Activated naive CD4-positive, alpha-beta T cell treated with anti-CD3 and anti-CD28 coated beads, Interleukin-2, amount 50 U/mL, for 16 hours (primary cell): ENCODE measurements at places on chromosomes 2 and 18.

- DNase-seq: no peak
Measured at GRCh38 chr18:58458304-58458703, 170.6 kb downstream of the ALPK2 start.

DNA sequence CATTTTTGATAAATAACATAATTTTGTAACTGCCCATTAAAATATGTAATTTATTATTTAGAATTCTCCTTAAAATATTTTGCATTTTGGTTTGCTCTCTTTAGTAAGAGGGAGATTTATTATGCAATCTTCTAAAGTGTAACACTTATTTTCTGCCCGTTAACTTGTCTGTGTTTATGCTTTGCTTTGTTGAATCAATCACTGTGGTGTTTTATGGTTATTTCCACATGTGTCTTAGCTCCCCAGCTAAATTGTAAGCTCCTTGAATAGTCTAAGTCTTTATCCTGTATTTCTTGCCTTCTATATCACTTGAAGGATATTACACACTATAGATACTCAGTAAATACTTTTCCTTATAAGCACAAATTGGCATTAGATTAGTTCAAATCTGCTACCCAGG is 166.6 kb upstream of the SPRED2 start:
- no peak for DNase-seq

DNA sequence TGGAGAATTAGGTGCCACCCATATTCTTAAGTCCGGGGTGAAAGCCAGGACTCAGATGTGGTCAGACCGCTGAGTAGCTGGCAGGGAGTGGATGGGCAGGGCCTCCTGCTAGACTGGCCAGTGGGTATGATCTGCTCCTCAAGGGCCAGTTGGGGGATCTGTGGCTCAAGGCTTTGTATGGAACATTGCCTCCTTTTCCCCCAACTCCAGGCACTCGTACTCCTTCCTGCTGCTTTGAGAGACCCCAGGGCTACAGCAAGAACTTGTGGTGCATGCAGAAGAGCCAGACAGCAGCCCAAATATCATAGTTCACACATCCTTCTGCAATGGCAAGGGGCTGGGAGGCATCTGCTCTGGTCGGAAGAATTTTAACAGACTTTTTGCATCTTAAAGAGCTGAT is 61.7 kb downstream of the PDCL3 start:
- DNase-seq: no peak

DNA sequence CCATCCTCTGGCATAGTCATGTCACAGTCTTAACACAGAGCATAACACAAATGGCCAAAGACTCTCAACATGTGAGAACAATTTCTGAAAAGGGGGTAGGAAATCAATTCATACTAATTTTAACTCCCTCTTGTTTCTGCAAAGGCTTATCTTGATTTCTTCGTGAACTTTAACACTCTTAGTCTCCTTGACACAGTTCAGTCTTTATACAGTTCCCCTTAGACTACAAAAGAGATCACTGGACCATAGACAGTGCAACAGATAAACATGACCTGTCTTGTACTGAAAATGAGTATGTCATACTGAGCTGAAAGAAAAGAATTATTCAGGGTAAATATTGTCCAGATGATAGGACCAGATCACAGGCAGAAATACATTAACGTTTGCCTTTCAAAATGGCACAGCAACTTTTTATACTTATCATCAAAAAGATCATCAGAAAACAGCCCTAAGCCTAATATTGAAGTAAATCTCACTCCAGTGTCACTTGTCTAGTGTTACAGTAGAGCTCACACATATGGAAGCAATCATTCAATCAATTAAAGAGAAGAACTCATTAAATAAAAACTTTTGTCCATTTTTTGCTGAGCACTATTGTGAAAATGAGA is 56.4 kb upstream of the VRK2 start:
- DNase-seq: no peak

- DNase-seq: no peak
Measured at GRCh38 chr18:46169464-46169941, 65.3 kb downstream of the HAUS1 start.

DNA sequence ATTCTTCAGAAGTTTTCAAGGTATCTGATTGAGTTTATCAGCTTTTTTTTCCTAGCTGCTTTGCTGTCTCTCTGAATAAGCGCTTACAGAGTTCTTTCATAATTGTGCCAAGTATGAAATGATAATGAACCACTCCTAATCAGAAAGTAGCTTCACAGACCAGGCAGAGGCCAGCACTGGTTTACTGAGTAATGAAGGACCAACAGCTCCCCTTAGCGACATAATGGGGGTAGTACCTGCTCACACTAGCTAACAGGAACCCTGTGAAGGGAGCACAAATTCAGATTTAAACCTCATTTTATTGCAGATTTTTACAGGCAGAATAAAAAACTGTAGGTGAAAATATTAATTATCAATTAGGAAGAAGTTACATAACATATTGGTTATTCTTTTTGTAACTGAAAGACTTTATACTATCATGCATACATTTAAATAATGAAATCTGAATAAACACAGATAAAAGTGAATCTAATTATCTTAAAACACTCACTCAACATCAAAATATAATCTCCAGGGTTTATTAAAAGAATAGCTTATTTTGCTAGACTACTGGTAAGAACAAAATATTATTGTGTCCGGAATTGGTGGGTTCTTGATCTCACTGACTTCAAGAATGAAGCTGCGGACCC is 53.7 kb upstream of the LRRC30 start:
- DNase-seq: no peak

- DNase-seq: peak; percentile 25
Measured at GRCh38 chr2:74379851-74380789, at the start of gene DCTN1. DCTN1 (minus strand) TSS chr2:74380311; CDS start chr2:74380037, 274 bp downstream.

GRCh38 chr2:148814143-148814859 is 60.7 kb upstream of the KIF5C start:
- no peak for DNase-seq

DNA sequence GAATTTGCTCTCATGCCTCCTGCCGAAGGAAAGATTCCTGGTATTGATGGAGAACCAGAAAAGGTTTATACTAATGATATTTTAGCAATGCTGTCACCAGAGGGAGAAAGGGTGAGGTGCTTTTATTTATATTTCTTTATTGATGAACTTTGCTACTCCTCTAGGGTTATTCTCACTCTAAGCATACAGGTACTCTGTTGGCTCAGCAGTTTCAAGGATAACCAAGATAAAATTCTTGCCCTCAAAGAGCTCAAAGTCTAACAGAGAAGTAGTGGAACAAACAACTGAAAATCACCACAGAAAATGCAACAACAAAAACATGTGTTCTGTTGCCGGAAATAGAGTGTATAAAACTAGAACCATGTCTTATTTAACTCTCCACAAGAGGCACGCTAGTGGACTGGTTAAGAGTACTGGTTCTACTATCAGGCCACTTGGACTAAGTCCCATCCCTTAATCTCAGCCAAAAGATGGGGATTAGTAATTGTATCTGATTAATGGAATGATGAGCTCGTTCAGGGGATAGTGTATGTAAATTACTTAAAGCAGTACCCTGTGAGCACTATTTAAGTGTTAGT is 103.6 kb downstream of the DNAH6 start:
- DNase-seq: no peak

GRCh38 chr2:61090386-61090921 is 24.8 kb downstream of the SANBR start:
- DNase-seq: no peak

- DNase-seq: no peak
Measured at GRCh38 chr2:70145851-70146739, 44.7 kb downstream of the C2orf42 start.

DNA sequence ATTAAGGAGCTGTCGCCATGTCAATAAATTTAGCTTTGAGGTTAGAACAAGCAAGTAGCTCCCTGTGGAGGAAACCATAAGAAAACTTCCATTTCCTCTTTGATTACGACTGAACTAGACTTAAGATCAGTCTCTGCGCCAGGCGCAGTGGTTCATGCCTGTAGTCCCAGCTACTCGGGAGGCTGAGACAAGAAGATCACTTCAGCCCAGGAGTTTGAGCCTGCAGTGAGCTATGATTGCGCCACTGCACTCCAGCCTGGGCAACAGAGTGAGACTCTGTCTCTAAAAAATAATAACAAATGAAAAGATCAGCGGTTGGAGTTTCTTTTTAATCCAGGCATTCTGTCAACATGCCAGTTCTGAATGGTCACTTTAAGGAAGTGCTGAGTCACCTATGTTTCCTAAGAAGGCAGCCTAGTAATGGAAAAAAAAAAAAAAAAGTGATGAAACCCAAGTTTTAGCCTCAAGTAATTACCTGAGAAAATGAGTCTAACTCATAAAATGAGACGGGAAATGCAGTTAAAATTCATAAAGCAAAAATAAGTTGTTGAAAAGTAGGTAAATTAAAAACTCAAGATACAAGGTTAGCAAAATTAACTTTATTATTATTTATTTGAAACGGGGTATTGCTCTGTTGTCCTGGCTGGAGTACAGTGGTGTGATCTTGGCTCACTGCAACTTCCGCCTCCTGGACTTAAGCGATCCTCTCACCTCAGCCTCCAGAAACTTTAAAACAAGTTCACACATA is 10.2 kb downstream of the C18orf32 start:
- DNase-seq: no peak
